Stimulated activated CD4-positive, alpha-beta T cell treated with anti-CD3 and anti-CD28 coated beads, TNF-alpha, amount 100 ng/mL, for 4 hours (primary cell): ENCODE measurements at places on chromosomes 3 and 15.
A peak's percentile ranks its signal among the peaks of the same experiment; 100 is the strongest.

GRCh38 chr3:62416144-62416543 lies 42.8 kb upstream of the FEZF2 start:
- DNase-seq, result no peak

- DNase-seq, result no peak
Measured at GRCh38 chr3:46019707-46020106, 7.6 kb downstream of the XCR1 start.

DNA sequence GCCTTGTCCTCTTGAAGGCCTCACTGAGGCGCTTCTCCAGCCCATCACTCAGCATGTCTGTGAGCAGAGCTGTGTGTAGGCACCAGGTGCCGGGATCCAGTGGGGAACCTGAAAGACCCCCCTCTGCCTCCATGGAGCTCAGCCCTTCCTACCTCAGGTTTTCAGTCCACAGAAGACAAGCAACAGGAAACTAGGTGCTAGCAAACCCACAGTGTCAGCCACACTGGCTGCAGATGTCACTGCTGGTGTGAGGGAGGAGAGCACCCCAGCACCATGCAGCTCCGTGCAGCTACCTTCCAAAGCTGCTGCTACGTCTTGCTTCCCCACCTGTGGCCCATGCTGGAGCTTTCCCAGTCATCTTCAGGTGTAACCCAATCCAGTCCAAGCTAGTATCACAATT lies 17.9 kb downstream of the PSTPIP1 start:
- no peak for DNase-seq

GRCh38 chr15:64665179-64665578 lies 110.2 kb downstream of the RBPMS2 start:
- DNase-seq, result no peak

DNA sequence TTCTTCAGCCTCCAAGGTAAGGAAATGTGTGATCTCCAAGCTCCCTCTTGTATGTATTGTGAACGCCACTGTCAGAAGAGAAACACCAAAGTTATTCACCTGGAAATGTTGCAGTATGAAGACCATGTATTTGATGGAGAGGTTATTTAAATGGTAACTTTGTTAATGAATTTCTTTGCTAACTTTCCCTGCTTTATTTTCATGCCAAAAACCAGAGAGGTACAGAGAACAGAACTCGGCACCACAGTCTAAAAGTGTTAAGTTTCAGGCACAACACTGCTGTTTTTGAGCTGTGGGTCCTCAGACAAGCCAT lies 73.1 kb upstream of the TNFSF10 start:
- DNase-seq, result no peak

DNA sequence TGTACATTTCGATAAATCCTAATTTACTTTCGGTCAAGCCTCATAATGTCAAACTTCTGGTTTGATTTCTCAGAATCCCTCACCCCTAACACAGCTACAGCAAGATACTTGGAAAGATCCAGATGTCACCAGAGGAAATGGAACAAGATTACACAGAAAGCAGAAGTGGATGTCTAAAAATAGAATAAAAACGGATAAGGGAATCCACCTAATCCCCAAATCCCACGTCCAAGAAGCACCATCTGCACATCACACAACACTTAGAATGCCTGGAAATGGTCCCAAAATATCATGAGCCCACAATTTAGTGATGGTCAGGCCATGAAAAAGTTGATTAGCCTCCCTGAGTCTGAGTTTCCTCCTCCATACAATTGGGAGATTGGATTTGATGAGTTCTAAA lies 61.7 kb downstream of the AGTR1 start:
- no peak for DNase-seq

DNA sequence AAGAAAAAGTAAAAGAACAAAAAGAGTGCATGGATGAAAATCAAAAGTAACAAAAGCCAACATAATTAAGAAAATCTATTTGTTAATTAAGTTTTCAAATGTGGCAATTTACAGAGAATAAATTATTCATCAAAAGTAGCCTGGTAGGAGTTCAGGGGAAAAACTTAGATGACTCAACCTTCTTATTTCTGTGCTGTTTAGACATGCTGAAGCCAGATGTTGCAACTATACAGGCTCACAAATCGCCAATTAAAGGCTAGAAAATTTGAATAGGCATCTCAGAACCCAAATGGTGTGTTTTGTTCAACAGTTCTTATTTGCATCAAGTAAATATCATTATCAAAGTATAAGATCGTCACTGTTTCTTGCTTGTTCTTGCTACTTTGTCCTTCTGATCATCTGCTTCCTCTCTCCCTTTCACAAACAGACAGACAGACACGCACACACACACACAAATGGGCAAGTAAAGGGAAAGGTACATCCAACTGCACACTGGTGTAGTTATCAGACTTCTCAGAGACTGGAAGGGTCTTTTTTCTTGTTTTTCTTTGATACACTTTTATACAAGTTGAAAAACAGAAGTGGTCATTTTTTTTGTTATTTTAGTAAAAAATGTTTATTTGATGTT lies 572.2 kb downstream of the MECOM start:
- DNase-seq, result no peak

- DNase-seq, result no peak
Measured at GRCh38 chr3:186566772-186567071, 417 bp downstream of the TBCCD1 start.

- DNase-seq, result no peak
Measured at GRCh38 chr3:124101643-124102042, 109.7 kb upstream of the ROPN1 start.

DNA sequence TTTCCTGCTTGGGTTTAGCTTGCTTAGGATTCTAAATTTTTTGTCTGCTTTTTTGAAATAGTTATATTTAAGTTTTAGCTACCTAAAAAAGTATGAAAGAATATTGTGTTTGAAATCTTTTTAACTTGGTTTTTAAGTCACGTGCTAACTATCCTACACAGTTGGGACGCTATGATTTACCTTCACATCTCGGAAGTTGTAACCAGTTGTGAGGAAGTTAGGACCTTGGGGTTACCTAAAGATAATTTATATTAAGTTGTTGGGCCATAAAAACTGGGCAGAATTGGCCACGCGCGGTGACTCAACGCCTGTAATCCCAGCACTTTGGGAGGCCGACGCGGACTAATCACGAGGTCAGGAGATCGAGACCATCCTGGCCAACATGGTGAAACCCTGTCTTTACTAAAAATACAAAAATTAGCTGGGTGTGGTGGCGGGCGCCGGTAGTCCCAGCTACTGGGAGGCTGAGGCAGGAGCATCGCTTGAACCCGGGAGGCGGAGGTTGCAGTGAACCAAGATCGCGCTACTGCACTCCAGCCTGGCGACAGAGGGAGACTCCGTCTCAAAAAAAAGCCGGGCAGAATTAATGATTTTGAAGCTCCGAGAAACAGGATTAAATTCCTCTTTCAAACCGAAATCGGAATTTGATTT lies 1.0 kb downstream of the ZFAND6 start:
- DNase-seq, result no peak

- DNase-seq, result no peak
Measured at GRCh38 chr15:95624100-95624499, 706.4 kb upstream of the NR2F2 start.

GRCh38 chr3:249587-250262 lies 53.2 kb downstream of the CHL1 start:
- no peak for DNase-seq

DNA sequence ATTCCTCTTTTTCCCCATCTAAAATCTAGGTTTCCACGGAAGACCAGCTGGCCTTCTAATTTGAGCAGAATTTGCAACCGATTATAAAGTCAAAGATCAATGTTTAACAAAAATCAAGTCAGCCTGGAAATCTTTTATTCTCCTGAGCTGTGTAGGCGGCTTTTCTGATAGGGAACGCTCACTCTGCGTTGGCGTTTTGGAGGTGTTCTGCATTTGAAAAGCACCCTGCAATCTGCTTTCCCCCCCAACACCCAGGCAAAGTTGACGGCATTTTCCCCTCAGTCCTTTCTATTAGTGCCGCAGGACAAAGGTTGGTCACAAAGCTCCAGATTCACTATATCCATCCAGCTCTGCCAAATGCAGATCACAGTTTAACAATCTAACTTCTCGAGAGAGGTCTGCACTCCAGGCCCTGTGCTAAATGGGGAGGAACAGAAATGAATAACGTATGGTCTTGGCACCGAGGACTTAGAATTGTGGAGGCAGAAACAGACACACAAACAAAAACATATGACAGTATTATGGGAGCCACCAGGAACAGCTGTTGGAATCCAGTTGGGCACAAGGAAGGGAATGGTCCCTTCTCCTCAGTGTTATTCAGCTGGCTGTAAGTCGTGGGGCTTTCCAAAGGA lies 50.4 kb upstream of the LARS2 start:
- DNase-seq, result no peak

GRCh38 chr15:46901001-46901400 lies 816.3 kb upstream of the SEMA6D start:
- DNase-seq, result no peak

DNA sequence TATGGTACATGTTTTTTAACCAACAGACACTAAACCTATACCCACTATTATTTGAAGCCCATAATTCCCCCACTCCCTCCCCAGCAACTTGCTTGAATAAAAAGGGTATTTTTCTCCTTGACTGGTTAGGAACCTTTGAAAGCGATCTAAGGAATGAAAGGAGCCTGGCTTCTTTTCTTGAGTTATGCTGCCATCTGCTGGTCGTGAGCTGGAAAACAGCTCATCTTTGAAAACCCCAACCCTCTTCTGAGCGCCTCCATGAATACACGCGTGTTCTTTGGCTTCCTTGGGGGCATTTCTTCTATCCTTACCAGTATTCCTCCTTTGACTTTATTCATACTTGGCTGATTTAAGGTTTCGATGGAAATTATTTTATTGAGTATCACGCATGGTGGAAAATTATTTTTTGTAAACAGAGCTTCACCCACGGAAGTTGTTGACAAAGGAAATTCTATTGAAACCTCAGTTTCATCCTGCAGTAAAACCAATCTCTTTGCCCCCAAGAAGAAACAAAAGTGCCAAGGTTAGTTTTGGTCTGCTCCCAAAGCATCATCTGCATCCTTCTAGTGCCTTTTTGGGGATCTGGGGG lies 171.6 kb downstream of the SV2B start:
- peak; percentile 18 for DNase-seq

DNA sequence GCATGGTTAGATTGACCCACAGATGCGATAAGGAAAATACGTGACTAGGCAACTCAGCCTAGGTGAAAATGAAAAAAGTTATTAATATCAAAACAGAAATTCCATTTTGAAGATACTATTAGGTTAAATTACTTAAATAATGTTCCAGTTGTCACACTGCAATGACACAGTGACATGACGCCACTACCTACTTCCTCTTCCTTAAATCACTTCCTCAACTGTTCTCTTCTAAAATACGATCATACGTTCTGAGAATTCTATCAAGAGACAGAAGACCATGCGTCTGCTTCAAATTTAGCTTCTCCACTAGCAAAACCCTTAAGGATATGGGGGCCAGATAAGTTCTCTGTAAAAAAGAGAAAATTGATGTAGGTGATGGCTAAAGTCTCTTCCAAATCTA lies 18.2 kb downstream of the CMTM6 start:
- no peak for DNase-seq

- no peak for DNase-seq
Measured at GRCh38 chr15:41828807-41829141, 882 bp downstream of the JMJD7 start.

- DNase-seq, result no peak
Measured at GRCh38 chr3:49004352-49005302, 2.6 kb upstream of the WDR6 start.

DNA sequence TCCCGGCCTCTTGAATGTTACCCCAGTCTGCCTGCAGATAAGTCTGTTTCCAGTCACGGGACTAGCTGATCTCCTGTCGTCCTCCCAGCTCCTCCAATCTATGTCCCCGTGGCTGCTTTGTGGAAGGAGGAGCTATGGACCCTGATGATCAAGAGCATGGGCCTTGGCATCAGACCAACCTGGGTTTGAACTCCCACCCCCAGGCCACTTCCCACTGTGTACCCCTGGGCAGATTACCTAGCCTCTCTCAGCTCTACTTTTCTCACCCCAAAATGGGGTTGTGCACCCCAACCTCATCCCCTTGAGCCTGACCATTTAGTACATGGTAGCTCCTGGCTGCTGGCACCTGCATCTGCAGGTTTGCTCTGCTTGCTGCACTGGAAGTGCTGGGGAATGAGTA lies 55.8 kb downstream of the GASK1A start:
- no peak for DNase-seq

DNA sequence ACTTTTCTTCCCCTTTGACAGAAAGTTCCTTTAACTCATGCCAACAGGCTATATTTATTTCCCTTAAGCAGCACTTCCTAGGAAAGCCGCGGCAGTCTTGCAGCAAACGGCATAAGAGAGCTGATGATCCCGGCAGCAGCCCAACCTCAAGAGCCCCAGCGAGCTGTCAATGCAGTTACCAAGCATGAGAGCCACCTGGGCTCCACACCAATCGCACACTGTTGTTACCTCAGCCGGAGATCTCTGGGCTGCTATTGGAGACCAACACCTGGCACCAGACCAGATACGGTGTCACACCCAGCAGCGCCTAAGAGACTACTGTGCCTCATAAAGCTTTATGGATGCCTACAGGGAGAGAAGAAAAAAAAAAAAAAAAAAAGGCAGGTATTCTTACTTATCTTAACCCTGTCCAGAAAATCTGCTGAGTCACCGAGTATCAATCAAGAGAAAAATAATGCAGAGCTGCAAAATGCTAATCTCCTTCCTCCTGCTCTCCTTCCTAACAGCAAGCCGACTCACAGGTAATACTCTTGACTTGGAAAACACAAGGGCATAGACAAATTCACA lies 11.7 kb downstream of the ABCC5 start:
- DNase-seq, result no peak

GRCh38 chr15:38072348-38073177 lies 138.1 kb downstream of the TMCO5A start:
- DNase-seq, result no peak

GRCh38 chr3:192494174-192494573 lies 233.2 kb downstream of the FGF12 start:
- no peak for DNase-seq

DNA sequence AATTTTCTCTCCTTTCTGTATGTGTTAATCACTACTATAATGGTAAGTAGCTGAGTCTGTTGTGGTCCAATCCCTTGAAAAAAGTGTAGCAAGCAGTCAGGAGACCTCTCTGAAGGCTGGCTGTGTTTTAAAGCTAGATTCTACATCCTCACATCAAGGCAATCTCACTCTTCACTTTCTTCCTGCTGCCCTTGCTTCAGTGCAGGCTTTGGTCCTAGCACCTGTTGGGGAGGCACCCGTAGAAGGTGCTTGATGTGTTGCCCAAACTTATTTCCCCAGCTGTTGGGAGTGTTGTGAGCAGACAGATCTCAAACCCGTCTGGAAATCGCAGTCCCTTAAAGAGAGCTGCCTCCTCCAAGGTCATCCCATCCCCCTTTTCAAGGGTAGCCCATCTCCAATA lies 8.6 kb downstream of the FRMD4B start:
- no peak for DNase-seq
